ENCODE measurements at places on chromosomes 1 and 21.
A peak's percentile ranks its signal among the peaks of the same experiment; 100 is the strongest.

DNA sequence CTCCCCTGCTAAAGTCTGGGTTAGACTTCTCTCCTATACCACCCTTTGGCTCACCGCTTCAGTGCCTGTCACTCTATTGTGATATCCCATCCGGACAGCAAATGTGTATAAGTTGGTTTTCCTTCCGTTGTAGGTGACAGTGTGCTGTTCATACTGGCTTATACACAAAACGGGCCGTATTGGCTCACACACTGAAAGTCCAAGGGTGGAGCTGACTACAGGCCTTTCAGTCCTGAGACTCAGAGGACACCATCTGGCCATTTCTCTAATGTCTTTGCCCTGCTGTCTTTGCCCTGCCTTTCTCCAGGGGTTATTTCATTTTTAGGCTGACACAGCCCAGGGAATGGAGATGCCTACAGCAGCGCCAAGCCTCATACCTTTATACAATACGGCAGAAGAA, 90.7 kb downstream of the URB2 start:
- DNase-seq = no peak

DNA sequence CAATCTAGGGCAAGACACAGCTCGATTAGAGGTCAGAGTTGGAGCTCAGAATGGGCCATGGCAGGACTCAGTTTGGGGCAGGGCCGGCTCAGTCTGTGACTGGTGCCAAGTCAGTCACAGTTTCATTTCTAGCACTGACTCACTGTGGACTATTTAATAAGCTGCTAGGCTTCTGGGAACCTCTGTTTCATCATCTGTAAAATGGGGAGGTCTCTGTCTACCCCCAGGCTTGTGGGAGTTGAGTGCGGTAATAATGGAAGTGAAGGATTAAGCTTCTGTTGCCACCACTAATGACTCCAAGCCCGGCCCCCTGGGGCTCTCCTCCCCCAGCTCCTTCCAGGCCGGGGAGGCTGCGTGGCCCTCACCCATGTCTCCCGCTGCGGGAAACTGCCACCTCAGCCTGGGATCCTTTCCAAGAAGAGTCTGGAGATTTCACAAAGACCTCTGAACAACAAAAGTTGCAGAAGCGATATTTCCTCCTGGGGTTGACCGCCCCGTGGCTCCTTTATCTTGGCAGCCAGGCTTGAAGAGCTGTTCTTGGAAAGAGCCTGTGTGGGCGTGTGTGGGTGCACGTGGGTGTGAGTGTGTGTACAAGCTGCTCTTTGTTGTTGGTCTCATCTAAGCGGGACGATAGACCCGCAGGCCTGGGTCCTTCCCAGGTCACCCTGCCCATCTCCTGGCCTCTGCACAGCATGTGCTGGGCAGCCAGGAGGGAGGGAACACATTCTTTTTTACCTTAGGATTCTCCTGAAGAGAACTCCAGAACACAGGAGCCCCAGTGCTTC, 29.1 kb downstream of the KNCN start:
- DNase-seq = no peak

DNA sequence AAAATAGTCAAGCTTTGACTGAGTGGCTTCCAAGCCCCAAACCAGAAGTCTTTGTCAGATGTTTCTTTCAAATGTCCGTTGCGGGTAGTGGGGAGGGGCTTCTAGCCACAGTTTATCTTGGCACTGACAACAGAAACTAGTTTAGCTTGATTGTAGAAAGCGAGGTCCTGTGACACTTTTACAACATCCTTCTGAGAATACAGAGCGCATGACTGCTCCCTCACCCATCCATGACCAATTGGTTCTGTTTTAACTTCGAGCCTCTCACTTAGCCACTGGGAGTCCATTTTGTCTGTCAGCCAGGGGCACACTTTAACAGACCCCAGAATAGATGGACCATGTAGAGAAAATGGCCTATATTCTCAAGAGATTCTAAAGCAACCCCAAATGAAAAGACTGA, 199.2 kb upstream of the ST6GALNAC5 start:
- DNase-seq = peak; percentile 50

DNA sequence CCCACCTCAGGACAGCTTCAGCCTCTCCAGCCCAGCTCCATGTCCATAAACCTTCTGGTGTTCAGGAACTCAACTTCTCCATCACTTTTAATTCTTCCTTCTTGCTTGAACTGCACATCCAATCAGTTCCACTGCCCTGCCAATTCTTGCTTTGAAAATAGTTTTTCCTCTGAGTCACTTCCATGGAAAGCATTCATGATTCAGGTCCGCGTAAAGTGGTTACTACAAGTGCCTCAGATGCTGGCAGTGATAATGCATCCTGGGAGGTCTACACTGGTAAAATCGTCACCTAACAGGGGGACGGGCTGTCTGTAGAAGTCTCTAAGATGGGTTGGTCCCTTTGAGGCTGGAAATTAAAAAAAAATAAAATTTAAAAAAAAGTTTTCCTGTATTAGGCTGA, 25.9 kb upstream of the RCAN1 start:
- DNase-seq = no peak

GRCh38 chr1:32263744-32264143, 12.7 kb downstream of the LCK start:
- peak; percentile 79 for DNase-seq

- DNase-seq = no peak
These were observed 7.0 kb downstream of the TMEM61 start for GRCh38 chr1:54987427-54987826.

DNA sequence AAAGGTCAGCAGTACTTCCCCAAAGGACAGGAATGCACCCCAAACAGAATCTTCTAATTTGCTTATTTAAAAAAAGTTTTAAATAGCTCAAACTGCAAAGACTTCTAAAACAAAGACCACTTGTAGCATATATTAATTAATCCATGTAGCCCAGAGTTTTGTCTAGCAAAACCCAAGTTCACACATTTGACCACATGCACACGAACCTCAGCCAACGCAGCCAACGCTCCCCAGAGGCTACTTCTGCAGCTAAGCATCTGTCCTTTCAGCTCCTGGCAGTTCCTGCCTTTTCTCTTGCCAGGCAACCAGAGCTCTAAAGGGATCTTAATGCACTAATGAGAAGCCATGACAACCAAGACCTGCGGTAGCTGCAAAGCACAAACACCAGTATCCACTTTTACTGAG, 89.6 kb downstream of the RERE start:
- peak; percentile 45 for DNase-seq

DNA sequence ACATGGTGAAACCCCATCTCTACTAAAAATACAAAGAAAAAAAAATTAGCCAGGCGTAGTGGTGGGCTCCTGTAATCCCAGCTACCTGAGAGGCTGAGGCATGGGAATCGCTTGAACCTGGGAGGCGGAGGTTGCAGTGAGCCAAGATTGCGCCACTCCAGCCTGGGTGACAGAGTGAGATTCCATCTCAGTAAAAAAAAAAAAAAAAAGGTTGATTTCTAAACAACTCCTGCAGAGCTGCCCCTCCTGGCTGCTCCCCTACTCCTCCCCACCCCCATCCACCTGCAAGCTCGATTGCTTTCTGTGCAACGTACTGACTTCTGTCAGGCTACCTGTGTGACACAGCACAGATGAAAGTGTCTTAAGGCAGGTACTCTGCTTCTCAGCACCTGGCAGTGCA, 13.3 kb downstream of the ETV3L start:
- no peak for DNase-seq

- DNase-seq = no peak
These were observed 23.6 kb upstream of the ABCB10 start for GRCh38 chr1:229582011-229582694.

GRCh38 chr1:202991112-202991511, 16.1 kb upstream of the TMEM183A start:
- no peak for DNase-seq

GRCh38 chr1:180384286-180385005, 117.9 kb downstream of the ACBD6 start:
- DNase-seq = no peak

DNA sequence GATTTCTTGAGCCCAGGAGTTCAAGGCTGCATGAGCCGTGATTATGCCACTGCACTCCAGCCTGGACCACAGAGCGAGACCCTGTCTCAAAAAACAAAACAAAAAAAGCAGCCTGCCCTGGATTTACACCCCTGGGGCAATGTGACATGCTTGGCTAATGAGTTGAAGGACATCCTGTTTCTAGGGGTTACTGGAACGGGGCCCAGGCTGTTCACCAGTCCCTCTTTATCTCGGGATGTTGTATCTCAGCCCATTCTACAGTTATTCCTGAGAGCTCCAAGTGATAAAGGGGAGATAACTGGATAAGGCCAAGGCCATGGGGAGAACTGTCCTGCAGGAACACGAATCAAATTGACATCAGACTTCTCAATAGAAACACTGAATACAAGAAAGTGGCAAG, 21.7 kb upstream of the S100A2 start:
- DNase-seq = no peak

GRCh38 chr1:23574265-23574754, 15.0 kb upstream of the ID3 start:
- peak; percentile 53 for DNase-seq

GRCh38 chr1:117795190-117795589, 134.2 kb downstream of the GDAP2 start:
- no peak for DNase-seq

DNA sequence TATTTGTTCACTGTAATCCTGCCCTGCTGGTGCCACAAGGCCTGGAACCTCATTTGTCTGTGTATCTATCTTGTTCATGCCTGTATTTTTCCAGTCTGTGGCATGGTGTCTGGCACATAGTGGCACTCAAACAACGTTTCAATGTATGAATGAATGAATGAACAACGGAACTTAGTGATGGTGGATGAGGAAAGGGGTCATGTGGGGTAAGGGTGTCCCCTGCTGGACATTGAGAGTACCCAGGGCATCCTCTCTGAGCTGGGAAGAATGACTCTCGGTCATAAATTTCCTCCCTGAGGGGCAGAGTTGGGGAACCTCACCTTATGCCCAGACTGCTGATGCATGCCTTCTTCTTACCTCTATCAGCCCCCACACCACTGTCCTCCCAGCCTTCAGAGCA, 18.9 kb upstream of the ZNF683 start:
- peak; percentile 77 for DNase-seq

DNA sequence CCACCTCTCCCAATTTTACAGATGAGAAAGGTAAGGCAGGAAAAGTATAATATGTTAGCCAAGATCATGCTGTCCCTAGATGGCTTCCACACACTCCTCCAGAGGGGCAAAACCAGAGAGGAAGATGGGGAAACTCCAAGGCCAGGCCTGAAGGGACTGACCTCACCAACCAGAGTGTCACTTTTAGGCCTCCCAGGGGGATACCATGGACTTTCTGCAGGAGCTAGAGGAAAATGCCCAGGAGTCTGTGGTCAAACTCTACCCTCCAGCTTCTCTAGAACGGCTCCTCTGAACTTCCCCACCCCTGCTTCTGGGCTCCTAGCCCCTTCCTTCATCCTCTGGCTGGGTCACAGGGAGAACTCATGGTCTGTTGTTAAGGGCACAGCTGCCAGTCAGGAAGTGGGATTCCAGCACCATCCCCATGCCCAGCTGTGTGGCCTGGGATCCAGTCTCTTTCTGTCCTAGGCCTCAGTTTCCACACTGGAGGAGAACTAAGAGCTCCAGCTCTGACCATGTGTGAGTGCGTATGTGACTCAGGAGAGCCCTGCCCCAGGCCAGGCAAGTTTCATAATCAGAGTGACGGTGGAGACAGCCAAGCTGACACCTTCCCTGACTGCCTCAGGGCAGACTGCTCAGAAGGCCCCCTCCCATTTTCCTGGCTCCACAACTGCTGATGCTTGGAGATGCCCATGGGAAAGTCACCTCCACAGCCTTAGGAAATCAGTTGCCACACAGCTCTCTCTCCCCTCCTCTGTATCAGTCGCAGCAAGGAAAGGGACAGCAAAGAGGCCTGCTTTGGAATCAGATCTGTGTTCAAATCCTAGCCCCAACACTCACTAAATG, 1.9 kb downstream of the IGSF8 start:
- DNase-seq = no peak

- DNase-seq = peak; percentile 83
These were observed 55.5 kb downstream of the FOXO6 start for GRCh38 chr1:41416552-41417334.

- no peak for DNase-seq
These were observed 213.7 kb downstream of the KCNH1 start for GRCh38 chr1:210920258-210920657.

GRCh38 chr1:204087893-204088528, 15.1 kb downstream of the SOX13 start:
- no peak for DNase-seq

Data from Karpas-422 (cell line).